Stimulated activated CD8-positive, alpha-beta memory T cell treated with anti-CD3 and anti-CD28 coated beads, Interleukin-4, amount 100 ng/mL, for 24 hours (primary cell): ENCODE measurements at places on chromosomes 3 and 15.

DNA sequence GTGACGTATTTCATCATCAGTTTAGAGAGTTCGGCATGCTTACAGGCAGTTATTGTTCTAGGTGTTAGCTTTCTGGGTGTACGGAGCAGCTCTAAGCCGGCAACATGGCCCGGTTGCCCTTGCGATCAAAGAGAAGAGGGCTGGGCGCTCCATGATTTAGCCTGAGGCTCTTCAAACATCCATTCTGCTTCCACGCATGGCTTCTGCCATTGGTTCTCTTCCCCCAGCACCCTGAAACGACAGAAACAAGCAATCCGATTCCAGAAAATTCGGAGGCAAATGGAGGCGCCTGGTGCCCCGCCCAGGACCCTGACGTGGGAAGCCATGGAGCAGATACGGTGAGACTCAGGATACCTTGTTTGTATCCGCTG, 574 bp downstream of the NGRN start:
- peak; percentile 31 for DNase-seq

GRCh38 chr3:153631102-153631501, 469.1 kb downstream of the RAP2B start:
- DNase-seq, result no peak

DNA sequence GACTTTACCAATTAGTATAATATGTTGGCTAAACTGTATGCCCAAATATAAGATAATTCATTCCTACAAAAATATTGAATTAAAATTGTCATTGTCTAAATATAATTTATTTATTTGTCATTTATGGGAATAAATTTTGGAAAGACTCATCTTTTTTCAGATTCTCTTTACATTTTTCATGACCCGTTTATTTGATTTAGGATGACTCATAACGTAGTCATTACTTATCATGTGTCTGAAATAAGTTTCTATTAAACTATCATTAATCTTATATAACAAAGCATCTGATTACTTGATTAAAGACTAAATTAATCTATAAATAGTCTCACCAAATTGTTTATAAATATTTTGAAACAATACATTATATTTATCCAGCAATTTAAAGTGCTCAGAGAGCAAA, 516.6 kb downstream of the CADM2 start:
- no peak for DNase-seq

DNA sequence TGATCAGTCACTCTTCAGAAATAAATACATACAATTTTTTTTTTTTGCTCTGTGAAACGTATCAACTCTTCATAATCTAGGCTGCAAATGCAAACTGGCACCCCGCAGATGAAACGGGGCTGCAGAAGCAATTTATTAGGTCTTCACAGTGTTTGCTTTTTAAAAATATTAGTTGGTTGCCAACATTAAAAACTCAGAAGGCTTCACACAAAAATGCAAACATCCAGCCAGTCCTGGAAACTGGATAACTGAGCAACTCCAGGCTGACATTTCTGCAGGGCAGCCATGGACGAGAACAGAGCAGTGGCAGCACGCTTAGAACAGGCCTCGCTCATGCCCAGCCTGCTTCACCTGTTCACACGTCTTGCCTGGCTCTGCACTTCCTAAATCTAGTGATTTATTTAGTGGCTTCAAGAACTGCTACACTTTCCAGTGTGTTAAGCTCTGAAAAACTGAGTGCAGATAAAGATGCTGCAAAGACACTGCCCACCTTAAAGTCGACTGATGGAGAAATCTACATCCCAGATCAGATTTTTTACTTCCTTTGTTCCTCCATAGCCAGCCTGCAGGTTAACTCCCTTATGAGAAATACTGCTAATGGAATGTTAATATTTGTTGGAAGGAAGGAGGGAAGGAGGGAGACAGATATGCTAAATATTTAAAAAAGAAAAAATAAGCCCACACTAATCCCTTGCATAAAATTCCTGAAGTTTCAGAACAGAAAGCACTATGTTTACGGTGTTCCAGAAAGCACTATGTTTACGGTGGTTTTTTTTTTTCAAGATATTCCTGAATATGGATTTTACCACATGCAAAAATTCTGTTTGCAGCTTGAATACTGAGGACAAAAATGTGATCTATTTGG, 53.6 kb downstream of the SETMAR start:
- no peak for DNase-seq

- DNase-seq, result no peak
These were observed 64.7 kb upstream of the SEC22A start for GRCh38 chr3:123137001-123137400.

- no peak for DNase-seq
These were observed 10.4 kb upstream of the ZSCAN2 start for GRCh38 chr15:84590406-84590805.

GRCh38 chr3:76552653-76553052, 487.2 kb upstream of the ROBO2 start:
- DNase-seq, result no peak

- DNase-seq, result peak; percentile 3
These were observed 86.2 kb upstream of the PIAS1 start for GRCh38 chr15:67967871-67968431.

DNA sequence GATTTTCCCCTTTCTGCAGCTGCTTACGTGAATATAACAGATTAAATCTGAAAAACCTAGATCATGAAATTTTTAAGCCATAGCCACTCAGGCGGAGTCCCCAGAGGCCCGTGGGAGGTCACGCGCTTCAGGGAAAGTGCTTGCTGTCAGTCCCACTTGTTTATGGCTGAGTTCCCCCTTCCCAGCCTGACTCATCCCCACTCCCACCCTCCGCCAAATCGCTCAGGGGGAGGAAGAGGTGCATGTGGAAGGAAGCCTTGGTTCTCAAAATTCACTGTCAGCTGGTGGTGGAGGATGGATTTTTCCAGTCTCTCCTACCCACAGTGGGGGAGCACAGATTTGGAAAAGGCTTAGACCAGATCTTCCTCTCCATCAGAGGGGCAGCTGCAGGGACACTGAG, 67.4 kb downstream of the CORO2B start:
- no peak for DNase-seq

- DNase-seq, result no peak
These were observed 226.8 kb downstream of the DTWD1 start for GRCh38 chr15:49847423-49848281.

DNA sequence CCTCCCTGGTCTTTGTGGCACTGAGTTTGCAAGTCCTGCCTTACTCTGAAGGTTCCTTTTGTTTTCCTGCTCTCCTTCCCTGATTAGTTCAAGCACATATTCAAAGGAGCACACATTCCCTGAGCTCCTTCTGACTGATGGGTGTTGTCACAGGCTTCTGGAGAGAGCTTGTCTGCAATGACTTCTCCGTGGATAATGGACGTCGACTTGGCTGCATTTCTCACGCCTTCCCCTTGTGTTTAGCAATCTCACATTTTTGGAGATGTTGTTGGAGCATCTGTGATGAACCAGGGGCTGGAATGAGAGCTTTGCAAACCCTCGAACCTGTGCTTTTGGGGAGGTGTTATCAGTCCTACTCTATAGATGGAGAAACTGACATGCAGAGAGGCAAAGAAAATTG, 375.4 kb upstream of the PROK2 start:
- no peak for DNase-seq
